ENCODE measurements at places on chromosomes 7 and 10. TPM values are rescaled to one million over a fixed set of nuclear protein-coding genes. Genes with fewer than 3 reads are reported as not detected.

- DNase-seq, result no peak
Measured at GRCh38 chr7:91355695-91356435, 91.6 kb downstream of the FZD1 start.

- DNase-seq, result no peak
Measured at GRCh38 chr7:124085179-124085578, 52.3 kb upstream of the TMEM229A start.

GRCh38 chr7:128939861-128940410 is 2.2 kb downstream of the IRF5 start:
- DNase-seq, result no peak

DNA sequence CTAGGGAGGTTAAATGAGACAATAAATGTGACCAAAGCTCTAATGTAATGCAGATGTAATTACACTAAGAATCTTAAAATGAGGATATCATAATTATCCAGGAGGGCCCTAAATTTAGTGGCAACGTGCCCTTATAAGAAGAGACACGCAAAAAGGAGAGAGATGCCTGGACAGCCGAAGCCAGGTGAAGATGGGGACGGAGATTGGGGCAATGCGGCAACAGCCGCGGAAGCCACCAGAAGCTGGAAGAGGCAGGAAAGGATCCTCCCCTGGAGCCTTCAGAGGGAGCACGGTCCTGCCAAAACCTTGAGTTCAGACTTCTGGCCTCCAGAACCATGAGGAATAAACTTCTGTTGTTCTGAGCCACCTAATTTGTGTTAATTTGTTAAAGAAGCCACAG is 25.3 kb upstream of the C10orf71 start:
- no peak for DNase-seq

DOCK4 gene
- 26.8 TPM for total RNA-seq

ZNF503 gene
- total RNA-seq, result 9.7 TPM
